H4 (cell line): ENCODE measurements at places on chromosomes 7 and 10. TPM values are rescaled to one million over a fixed set of nuclear protein-coding genes. Genes with fewer than 3 reads are reported as not detected.

AMZ1 gene
- not detected in 2 replicates for total RNA-seq

FGL2 gene
- total RNA-seq: not detected in 2 replicates

DNA sequence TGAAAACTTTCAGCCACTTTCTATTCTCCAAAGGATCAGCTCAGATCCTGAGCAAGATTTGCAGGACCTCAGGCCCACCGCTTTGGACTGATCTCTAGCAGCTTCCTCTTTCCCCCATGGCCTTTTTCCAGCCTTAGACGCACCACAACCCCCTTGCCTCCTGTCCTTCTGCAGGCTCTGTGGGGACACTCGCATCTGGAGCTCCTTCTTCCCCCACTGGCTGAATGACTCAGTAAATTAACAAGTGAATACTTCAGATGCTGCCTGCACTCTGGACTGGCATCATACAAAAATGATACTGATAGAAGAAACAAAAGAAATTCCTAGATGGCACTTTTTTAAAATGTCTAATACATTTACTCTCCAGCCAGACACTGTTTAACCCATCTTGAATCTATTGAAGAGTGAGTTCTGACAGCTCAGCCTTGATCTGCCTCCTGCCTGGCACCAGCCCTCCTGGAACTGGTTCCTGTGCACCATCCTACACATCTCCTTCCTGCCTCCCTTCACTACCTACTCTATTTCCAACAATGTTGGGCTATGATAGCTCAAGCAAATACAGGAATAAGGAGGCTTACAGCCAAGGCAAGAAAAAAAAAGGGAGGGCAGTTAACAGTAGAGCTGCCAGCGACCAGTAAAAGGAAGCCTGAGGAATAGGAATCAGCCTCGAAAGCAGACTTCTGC is 3.3 kb downstream of the FRMPD2 start:
- no peak for DNase-seq

- no peak for DNase-seq
These were observed 193.7 kb upstream of the SVIL start for GRCh38 chr10:29828440-29828894.

- DNase-seq: no peak
These were observed 128.4 kb upstream of the PPP2R2D start for GRCh38 chr10:131772441-131772840.

HDAC9 gene
- 12.8 and 22.5 TPM in 2 replicates for total RNA-seq

DNA sequence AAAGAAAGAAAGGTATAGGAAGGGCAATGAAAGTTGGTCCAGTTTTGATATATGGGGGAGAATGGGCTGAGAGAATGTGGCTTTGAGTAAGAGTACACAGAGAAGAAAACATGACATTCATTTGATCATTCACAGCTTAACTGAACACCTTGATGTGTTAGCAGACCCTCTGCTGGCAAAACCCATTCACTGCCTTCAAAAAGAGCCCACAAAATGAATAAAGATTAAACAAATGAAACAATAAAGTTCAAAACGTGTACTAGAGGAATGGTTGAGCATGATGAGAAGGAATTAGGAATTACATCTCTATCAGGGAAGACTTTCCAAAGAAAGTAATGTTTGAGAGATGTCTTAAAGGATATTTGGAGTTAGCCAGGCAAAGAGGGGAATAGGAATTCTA is 2.1 kb downstream of the WEE2 start:
- no peak for DNase-seq

DNA sequence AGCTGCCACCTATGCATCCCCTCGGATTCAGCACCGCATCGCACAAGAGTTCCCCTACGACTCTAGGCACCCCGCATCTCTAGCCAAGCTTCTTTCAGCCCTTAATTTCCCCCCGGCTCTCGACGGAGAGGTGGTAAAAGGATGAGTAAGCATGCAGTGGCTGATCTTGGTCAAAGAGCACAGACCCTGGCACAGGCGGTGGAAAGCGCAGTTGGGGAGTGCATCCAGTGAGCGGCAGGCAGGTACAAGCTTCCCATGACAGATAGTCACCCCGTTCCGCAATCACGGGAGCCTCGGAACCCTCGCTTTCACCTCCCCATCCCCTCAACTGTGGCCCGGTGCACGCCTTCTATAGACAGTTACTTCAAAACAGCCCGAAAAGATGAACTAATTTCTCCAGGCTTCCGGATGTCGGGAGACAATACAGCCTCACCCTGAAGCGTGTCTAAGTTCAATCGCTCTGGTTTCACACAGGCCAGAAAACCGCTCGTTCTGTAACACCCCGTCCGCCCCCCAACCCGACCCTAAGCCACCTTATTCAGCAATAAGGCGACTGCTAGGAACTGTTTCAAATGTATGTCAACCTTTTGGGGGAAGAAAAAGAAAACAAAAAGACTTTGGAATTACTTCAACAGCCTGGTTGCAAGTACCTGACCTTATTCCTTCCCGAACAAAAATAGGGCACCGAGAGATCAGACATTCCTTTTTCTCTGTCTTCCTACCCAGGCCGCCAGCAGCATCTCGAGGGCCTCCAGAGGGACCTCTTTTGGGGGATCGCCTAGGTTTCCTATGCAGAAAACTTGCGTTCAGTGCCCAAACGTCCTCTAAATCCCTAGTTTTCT is 1.4 kb downstream of the RHEB start:
- DNase-seq: peak; percentile 35

GRCh38 chr10:44386546-44387052 is 1.7 kb upstream of the CXCL12 start:
- DNase-seq: peak; percentile 33

- DNase-seq: no peak
These were observed 7.7 kb upstream of the NDST2 start for GRCh38 chr10:73819081-73819480.

CUZD1 gene
- total RNA-seq: 0.37 and 0.99 TPM in 2 replicates

ASZ1 gene
- total RNA-seq: 0.14 TPM in 1 of 2 replicates, not detected in the other

NCF1 gene
- total RNA-seq: not detected in 2 replicates

GRCh38 chr7:31309407-31309806 is 31.1 kb downstream of the NEUROD6 start:
- no peak for DNase-seq

GRCh38 chr7:140570120-140570519 is 70.5 kb downstream of the DENND2A start:
- no peak for DNase-seq

ADCYAP1R1 gene
- total RNA-seq: 0.17 and 0.27 TPM in 2 replicates
